Right lobe of liver (tissue), 6 donors: ENCODE measurements at places on chromosomes 12 and 14. TPM values are rescaled to one million over a fixed set of nuclear protein-coding genes. Genes with fewer than 3 reads are reported as not detected.

- DNase-seq: no peak
Observed at GRCh38 chr12:104022786-104023185, 27.2 kb downstream of the GLT8D2 start.

- no peak for DNase-seq
Observed at GRCh38 chr14:23067847-23068788, 10.8 kb upstream of the CDH24 start.

GRCh38 chr12:50677858-50678257 lies 86.0 kb upstream of the ATF1 start:
- no peak for DNase-seq

- DNase-seq: peak; percentile 23
Observed at GRCh38 chr12:111457071-111457470, 51.3 kb downstream of the SH2B3 start.

- DNase-seq: no peak
Observed at GRCh38 chr12:51687177-51687576, 96.1 kb downstream of the SCN8A start.

- DNase-seq: peak; percentile 66
Observed at GRCh38 chr14:58239244-58240195, 5.1 kb upstream of the PSMA3 start.

DNA sequence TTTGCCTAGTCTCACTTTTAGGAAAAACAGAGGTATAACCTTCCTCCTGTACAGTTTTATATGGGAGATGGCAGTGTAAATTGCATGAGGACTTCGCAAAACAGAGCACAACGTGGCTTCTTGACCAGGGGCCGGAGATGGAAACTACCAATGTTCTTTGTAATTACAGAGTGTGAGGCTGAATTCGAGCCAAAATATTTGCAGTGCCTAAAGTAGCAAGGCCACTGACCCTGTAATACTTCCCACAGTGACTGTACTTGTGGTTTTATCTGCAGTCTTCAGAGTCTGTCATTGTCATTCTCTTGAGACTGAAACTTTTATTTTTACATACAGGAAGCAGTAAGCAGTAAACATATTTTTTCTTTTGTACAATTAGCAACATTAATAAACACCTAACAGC lies 98.9 kb downstream of the RERG start:
- DNase-seq: no peak

GRCh38 chr12:22046968-22047390 lies 961 bp downstream of the CMAS start:
- no peak for DNase-seq

GRCh38 chr12:42564556-42564955 lies 25.0 kb downstream of the PRICKLE1 start:
- no peak for DNase-seq

GRCh38 chr14:67002994-67003753 lies 186.1 kb upstream of the GARIN2 start:
- no peak for DNase-seq

GRCh38 chr12:119340578-119340977 lies 6.0 kb downstream of the CCDC60 start:
- no peak for DNase-seq

GRCh38 chr14:79581912-79582576 lies 629.3 kb downstream of the DIO2 start:
- no peak for DNase-seq

GRCh38 chr12:63410197-63410596 lies 258.1 kb downstream of the DPY19L2 start:
- DNase-seq: no peak

GRCh38 chr14:95490727-95491451 lies 25.6 kb downstream of the SYNE3 start:
- no peak for DNase-seq

- DNase-seq: no peak
Observed at GRCh38 chr12:76764856-76765255, 941 bp downstream of the ZDHHC17 start.

GZMH gene
- not detected for total RNA-seq

AICDA gene
- not detected for total RNA-seq

RD3L gene
- total RNA-seq: not detected

OR4K13 gene
- total RNA-seq: not detected

OR4L1 gene
- not detected for total RNA-seq

MANSC1 gene
- total RNA-seq: 8.1 TPM

TDG gene
- 9.9 TPM for total RNA-seq

CKAP4 gene
- 16.8 TPM for total RNA-seq

IL25 gene
- total RNA-seq: not detected

ZFP36L1 gene
- total RNA-seq: 263 TPM

PDE6H gene
- not detected for total RNA-seq

SPIC gene
- total RNA-seq: 1.3 TPM

DYRK2 gene
- total RNA-seq: 12.5 TPM
